ENCODE measurements at places on chromosomes 13 and 19.
A peak's percentile ranks its signal among the peaks of the same experiment; 100 is the strongest.

- no peak for DNase-seq
Observed at GRCh38 chr13:33015791-33016323, 366 bp upstream of the KL start.

DNA sequence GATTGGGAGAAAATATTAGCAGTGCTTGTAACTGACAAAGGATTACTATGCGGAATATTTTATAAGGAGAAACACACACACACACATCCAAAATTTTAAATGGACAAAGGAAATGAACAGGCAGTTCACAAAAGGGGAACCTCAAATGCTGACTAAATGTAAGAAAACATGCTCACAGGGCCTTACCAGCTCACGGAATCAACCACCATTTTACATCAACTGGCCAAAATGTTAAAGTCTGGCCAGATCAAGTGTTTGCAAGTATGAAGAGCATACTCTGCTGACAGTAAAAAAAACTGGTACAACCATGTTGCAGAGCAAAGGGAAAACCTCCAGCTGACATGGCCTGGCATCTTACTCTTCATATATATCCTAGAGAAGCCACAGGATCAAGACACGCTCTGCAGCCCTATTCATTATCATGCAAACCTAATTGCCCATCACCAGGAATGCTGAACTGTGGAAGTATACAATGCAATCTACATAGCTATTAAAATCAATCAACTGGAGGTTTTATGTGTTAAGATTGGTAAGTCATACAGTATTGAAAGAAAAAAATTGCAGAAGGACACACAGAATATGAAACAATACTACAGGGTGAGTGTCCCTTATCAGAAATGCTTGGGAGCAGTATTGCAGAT is 124.4 kb downstream of the RNF17 start:
- no peak for DNase-seq

DNA sequence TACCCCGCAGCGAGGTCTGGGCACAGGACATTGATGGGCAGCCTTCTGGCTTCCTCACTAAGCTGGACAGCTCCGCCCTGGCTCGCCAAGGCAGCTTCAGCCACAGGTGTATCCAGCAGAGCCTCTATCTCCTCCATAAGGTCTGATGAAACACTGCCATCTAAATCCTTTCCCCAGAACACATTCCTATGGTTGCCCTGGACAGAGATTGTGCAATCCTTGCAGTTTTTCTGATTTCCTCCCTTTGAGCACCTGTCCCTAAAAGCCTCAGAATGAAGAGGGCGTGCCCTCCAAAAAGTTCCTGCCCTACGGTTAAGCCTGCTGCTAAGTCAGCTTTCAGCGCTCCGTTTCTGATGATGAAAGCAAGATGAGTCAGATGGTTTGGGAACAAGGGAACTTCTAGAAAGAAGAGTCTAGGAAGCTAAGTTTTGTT is 21.0 kb downstream of the CLEC4M start:
- DNase-seq = no peak

- DNase-seq = peak; percentile 42
Observed at GRCh38 chr19:38735257-38735686, 9.0 kb downstream of the CAPN12 start.

GRCh38 chr13:112734696-112735547 is 45.1 kb downstream of the ATP11A start:
- DNase-seq = no peak

DNA sequence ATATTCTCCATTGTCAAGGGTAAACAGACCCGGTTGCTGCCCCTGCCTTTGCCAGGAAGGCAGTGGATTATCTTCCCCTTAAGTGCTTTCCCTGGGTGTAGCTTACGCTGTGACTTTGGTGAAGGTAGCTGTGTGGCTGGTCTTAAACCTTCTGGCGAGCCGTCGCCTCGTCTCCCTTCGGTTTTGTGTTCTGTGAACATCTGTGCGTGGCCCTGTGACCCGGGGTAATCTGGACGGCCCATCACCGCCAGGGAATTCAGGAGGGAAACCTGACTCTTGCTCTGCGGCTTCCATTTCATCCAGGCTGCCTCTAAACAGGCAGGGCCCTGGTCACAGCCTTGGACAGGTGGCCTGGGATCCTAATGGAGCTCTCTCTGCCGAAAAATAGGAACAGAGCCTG is 78.7 kb downstream of the SHISA2 start:
- DNase-seq = no peak

- DNase-seq = no peak
Observed at GRCh38 chr19:2038284-2039088, 12.6 kb downstream of the MKNK2 start.

DNA sequence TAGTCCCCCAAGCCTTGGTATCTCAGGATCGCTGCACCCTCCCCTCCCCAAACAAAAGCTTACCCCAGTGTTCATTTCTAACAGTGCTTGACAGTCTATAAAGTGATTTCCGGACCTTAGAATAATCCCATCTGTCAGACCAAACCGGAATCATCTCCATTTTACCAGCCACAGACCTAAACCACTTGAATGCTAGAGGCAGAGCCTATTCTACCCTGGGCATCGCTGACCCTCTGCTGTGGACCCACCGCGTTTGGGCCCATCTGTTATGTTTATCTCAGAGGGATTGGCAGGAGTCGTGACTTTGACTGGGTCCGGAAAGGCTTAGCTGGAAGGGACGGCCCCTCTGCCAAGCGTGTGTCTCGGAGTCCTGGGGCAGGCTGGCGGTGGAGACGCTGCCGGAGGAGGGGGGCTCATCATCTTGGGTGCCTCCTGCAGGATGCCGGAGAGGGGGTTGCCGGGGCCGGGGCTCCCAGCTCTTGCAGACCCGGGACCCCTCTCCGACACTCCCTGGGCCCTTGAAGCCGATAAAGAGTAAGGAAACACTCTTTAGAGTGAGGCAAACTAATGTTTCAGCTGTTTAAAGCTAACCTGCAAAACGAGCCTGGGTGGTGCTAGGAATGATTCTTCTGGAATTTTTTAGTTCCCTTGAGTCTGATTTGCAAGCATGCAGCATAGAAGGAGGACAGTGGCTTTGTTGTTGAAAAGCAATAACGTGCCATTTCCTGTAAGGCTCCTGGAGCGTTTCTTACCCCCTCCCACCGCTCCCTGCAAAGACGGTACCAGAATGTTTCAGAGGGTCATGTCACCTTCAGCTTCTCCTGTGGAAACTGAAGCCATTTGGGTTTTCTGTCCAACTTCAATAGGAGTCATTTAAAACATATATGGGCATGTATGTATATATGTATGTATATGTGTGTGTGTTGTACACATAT is 1.3 kb downstream of the SLC25A42 start:
- DNase-seq = peak; percentile 8

DNA sequence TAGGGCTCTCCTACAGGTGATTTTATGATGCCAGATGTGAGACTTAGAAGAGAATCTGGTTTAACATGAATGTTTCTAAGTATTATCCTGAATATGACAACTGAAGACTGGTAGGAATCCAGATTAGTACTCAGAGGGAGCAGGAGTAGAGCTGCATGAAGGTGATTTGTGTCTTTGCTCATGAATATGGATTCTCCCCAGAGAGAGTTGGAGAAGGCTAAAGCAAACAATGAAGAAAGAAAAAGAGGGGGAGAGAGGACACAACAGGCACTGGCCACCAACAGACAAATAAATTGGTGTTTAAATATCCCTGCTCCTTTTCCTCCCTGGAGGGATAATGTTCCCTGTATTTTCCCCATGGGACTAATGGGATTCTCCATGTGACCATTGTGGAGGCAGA is 427.0 kb upstream of the KLF12 start:
- DNase-seq = no peak

DNA sequence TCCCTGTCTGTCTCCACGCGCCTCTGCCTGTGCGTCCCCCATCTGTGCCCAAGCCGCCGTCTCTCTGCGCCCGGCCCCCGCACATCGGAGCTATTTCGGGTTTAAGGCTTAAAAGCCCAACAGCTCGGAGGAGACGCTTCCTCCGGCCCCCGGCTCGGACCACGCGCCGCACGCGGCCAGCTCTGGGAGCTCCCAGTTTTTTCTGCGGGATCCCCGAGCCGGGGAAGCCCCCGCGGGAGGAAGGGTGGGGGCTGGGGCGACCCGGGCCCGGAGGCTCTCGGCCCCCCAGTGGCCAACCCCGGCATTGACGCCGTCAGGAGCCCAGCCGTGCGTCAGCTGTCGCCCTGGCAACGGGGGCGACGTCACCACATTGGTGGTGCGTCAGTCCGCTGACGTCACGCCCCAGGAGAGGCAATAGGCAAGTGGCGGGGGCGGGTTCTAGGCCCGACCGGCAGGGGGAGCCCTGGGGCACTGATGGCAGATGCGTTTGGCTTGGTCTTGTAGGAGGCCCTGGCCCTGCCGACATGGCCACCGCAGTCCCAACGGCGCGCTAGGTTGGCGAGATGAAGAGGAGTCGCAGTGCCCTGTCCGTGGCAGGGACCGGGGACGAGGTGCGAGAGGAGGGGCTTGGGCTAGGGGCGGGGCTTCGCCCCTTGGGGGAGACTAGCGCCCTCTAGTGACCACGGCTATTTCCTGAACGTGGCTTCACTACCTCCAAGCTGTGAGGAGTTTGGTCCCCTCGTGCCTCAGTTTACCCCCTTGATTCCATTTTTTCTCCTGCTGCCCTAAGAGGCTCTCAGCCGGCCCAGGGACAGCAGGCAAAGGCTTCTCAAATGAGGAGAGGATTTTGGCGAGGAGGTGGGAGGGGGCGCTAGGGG is 3.7 kb upstream of the PDE4A start:
- DNase-seq = peak; percentile 99

DNA sequence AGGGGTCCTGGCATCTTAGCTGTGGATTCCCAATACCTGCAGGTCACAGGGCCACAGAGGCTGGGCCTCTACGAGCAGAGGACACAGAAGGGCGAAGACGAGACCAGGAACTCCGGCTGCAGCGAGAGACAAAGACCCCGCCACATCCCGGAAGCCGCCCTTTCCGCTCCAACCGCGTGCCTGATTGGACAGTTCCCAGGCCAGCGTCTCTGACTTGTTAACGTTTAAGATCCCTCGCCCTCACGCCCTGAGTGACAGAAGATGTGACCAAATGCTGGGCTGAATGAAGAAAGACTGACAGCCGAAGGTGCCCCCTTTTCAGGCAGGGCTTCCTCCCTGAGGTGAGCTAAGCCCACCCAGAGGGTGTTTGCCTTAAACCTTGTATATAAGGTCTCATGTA is at the start of gene ZNF98:
ZNF98 (minus strand) TSS at position 136 of the 400 bp plus-strand sequence; CDS start at position 14, 122 bp downstream.
- DNase-seq = no peak

GRCh38 chr19:40266912-40267600 is 18.1 kb downstream of the AKT2 start:
- DNase-seq = no peak

GRCh38 chr19:34135821-34136611 is 36.3 kb upstream of the LSM14A start:
- no peak for DNase-seq

GRCh38 chr19:38845374-38846024 is 4.3 kb downstream of the HNRNPL start:
- DNase-seq = no peak

DNA sequence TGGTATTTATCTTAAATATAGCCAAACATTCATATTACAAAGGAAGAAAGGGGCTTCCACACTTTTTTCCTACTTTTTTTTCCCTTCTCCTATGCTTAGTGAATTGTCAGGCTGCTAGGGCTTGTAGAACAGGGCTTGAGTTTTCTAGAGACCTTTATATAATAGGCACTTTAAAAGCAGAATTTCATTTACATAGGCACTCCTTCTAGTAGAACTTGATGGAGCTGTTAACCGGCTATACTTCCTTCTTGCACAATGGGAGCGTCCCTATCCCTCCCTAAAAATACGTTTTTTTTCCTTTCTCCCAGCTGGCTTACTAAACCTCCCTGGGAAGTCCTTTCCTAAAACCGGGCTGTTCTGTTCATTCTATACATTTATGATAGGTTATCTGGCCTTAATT is 1.1 kb downstream of the TRIM13 start:
- no peak for DNase-seq

GRCh38 chr13:35598233-35598632 is 121.7 kb upstream of the MAB21L1 start:
- no peak for DNase-seq

DNA sequence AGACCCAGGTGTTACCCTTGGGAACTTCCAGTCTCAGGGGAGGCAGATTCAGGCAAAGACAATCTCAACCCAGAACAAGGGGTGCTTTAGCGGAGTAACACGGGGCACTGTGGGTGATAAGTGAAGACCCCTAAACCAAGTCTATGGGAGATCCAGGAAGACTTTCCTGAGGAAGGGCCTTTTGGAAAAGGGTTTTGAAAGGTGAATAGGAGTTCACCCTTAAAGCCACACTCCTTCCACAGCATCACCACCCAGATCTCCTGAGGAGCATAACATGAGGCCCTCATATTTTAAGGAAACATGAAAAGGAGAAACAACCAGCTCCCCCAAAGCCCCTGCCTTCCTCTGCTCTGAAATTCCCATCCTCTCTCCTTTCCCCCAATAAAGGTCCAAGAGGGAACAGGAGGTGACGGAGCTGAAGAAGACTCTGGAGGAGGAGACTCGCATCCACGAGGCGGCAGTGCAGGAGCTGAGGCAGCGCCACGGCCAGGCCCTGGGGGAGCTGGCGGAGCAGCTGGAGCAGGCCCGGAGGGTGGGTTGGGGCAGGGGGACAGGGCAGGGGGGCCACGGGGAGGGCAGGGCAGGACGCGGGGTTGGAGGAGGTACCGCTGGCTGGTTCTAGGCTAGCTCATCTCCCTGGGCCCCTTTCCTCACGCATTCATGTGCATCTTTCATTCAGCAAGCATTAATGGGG is 52.7 kb downstream of the KCNC3 start:
- no peak for DNase-seq

- DNase-seq = peak; percentile 88
Observed at GRCh38 chr19:46728693-46729339, 11.9 kb upstream of the PRKD2 start.
